ENCODE measurements at places on chromosomes 12 and 14.
A peak's percentile ranks its signal among the peaks of the same experiment; 100 is the strongest.

- DNase-seq = peak; percentile 94
Observed at GRCh38 chr12:89225401-89225800, 126.9 kb downstream of the DUSP6 start.

- peak; percentile 56 for DNase-seq
Observed at GRCh38 chr12:109153821-109154441, 37.5 kb downstream of the ACACB start.

- no peak for DNase-seq
Observed at GRCh38 chr12:124833693-124834122, 30.0 kb downstream of the SCARB1 start.

DNA sequence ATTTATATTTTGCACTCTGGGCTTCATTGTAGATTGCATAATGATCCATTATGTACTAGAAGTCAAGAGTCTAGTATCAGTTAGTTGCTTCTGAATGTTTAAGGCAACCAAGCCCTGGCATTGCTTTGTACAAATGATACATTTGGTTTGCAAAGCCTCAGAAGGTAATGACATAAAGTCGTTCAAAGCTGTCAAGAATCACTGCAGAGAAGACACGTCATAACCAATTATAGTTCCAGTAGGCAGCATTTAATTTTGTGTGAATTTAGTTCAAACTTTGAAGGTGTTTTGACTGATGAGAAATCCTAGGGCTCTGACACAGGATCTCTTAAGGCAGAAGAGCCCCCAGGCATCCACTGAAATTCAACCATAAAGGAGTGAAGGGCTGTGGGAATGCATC lies 163.0 kb upstream of the KRR1 start:
- DNase-seq = no peak

DNA sequence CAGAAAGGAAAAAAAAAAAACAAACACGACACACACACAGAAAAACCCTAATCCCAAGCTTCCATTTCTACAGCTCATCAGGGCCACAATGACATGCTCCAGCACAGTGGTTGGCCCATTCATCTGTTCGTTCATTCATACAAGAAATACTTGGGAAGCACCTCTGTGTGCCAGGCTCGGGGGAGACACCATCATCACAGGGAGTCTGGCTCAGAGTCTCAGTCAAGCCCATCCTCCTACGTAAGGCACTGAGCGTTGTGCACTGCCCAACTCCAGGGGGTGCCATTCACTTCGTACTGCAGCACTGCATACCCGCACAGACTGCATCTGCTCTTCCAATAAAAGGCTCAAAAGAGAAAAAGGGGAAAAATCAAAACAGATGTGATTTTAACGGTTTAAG lies 15.3 kb downstream of the VPS37B start:
- DNase-seq = peak; percentile 85

- no peak for DNase-seq
Observed at GRCh38 chr12:121301876-121302275, 5.4 kb upstream of the CAMKK2 start.

- peak; percentile 36 for DNase-seq
Observed at GRCh38 chr12:6113691-6114475, 10.6 kb downstream of the VWF start.

- peak; percentile 93 for DNase-seq
Observed at GRCh38 chr14:103520657-103521437, 1.8 kb downstream of the CKB start.

- DNase-seq = peak; percentile 66
Observed at GRCh38 chr14:75969891-75970290, 11.9 kb downstream of the TGFB3 start.

- no peak for DNase-seq
Observed at GRCh38 chr12:110314308-110314707, 33.3 kb downstream of the ATP2A2 start.

GRCh38 chr14:69034612-69035262 lies 55.6 kb upstream of the ACTN1 start:
- no peak for DNase-seq

DNA sequence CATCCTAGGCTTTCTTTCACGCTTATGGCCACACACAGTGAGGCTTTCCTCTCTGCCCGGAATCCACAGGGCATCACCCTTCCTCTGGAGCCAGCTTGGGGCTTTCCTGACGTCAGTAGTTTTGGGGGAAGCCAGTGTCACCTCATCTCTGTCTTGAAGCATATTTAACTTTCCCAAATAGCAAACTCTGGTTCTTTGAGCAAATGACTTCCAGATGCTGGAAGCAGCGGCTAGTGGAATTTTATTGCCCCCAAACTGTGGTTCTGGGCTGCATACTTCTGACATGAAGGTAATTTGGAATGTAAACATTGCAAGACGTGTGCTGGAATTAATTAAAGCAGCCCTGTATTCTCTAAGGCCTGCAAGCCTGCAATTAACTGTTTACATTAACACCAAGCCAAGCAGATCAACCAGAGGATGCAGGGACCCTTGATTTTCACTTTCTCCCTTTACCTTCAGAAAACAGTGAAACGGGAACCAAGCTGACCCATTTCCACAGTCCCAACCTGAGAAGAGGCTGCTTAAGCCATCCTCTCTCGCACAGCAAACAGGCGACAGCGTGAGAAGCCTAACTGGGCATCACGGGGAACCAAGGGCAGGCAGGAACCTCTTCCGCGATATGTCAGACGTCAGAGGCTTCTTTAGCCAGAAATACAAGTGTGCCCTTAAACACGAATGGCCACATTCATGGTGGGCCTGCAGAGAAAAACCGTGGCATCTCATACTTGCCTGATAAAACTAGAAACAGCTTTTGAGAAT lies 258.4 kb downstream of the CACNA1C start:
- no peak for DNase-seq

- DNase-seq = no peak
Observed at GRCh38 chr12:104669851-104670337, 213.1 kb downstream of the CHST11 start.

DNA sequence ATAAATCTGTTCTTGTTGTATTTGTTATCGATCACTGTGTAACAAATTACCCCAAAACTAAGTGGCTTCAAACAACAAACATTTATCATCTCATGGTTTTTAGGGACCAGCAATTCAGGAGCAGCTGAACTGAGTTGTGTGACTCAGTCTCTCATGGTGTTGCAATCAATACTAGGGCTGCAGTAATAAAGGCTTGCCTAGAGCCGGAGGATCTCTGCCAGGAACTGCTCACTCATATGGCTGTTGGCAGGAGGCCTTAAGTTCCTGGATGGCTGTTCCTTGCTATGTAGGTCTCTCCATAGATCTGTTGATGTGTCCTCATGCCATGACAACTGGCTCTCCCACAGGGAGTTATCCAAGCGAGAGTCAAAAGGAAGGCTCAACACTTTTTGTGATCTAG lies 3.8 kb upstream of the PSMC6 start:
- no peak for DNase-seq

DNA sequence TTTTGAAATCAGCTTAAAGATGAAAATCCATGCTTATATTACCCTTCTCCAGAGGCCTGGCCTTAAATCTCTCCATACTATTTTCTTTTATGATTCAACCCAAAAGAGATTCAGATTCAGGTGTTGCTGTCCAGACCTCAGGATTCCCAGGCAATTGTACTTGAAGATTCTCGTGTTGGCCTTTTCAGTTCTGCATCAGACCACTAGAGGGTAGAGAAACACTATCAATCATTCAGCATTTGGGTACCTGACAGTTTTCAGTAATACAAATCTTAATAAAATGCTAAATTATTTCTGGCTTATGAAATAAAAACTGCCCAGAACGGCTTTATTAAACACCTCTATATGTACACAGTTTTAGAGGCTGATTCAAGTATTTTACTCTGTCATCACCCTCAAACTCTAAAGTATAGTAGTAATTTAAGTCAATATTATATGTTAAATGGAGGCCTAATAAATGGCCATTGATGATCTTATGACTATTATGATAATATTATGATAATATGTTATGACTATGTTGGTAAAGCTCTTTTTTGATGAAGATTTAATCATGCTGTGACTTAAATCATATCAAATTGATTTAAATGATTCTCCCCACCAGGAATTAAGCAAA lies 301.1 kb downstream of the DUSP6 start:
- no peak for DNase-seq

Measured in islet precursor cell (in vitro differentiated cells).